ENCODE measurements at places on chromosomes 3 and 15.
A peak's percentile ranks its signal among the peaks of the same experiment; 100 is the strongest.

- H3K27ac ChIP-seq: peak overlapping the region; percentile 55
- no peaks in the 10 kb centered on the region for H3K27me3 ChIP-seq
- peaks cover 48% of the 10 kb centered on the region for H3K36me3 ChIP-seq
- DNase-seq: no peak
- peaks cover 56% of the 10 kb centered on the region for H3K4me1 ChIP-seq
Observed at GRCh38 chr15:97966924-97967620, 6.6 kb downstream of the ARRDC4 start.

GRCh38 chr15:61158504-61159407 lies 70.3 kb downstream of the RORA start:
- H3K36me3 ChIP-seq: no peaks in the 10 kb centered on the region
- no peaks in the 10 kb centered on the region for H3K4me1 ChIP-seq
- no peak for DNase-seq
- H3K27ac ChIP-seq: no peak overlapping the region

DNA sequence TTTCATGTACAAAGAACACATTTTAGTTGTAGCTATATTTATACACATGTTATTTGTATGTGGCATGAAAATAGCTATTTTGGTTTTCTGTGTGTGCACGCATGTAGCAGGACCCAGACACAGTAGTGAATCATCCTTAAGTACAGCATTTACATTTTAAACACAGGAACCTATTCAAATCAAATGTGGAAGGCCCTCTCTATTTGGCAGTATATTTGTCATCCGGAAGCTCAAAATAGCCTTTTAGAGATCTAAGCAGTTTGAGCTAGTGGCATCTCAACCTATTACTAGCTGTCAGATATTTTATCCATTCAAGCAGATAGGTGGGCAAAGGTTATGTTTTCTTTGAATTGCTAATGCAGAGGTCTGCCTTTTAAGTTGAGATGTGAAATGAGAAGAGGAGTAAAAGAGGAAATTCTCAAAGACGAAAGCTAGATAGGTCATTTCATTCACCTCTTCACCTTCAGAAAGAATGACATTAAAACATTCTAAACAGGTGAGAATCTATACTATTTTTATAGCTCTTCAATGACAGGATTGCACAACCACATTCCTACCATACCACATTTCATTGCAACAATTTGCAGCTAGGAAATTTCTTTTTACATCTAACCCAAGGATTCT lies 46.3 kb upstream of the TIPARP start:
- peaks cover 11% of the 10 kb centered on the region for H3K4me1 ChIP-seq
- no peaks in the 10 kb centered on the region for H3K27me3 ChIP-seq
- H3K27ac ChIP-seq: no peak overlapping the region
- no peaks in the 10 kb centered on the region for H3K36me3 ChIP-seq
- no peak for DNase-seq

GRCh38 chr3:182139627-182140357 lies 428.1 kb downstream of the SOX2 start:
- H3K4me3 ChIP-seq: no peak overlapping the region
- DNase-seq: no peak
- no peak overlapping the region for H3K27ac ChIP-seq
- no peaks in the 10 kb centered on the region for H3K36me3 ChIP-seq
- H3K27me3 ChIP-seq: no peaks in the 10 kb centered on the region
- H3K4me1 ChIP-seq: no peaks in the 10 kb centered on the region

DNA sequence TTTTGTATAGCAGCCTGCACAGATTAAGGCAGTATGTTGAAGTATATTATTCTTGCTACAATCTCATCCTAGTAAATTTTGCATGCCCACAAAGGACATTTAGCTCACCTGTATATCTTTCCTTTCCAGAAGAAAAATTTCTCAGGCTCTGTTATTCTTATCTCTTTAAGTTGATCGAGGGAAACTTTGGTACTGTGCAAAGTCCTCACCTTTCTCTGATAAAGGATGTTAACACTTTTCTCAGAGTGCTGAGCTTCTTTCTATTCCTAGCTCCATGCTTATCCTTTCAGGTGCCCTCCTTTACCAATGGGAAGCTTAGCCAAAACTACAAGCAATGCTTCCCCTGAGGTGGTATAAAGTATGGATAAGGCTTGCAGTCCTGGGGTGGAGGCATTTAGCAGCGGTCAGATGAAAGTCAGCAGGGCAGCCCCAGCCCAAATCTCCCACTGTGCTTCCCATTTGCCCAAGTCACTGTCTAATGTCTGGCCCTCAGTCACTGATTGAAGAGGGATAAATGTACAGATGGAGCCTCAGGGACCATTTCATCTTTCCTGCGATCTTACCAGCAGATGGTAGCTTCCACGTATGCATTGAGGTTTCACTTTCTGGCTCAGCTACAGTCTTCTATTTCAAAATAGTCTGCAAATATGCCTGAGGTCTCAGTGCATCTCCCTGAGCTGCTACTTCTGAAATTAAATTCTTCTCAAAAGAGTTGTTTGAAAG lies 127.8 kb upstream of the P2RY1 start:
- peak; percentile 29 for DNase-seq
- H3K36me3 ChIP-seq: no peaks in the 10 kb centered on the region
- no peak overlapping the region for H3K4me3 ChIP-seq

Measured in stomach (tissue), 19 donors.